Left ventricle myocardium superior (tissue), 1 donor: ENCODE measurements at places on chromosomes 7 and 10.

DNA sequence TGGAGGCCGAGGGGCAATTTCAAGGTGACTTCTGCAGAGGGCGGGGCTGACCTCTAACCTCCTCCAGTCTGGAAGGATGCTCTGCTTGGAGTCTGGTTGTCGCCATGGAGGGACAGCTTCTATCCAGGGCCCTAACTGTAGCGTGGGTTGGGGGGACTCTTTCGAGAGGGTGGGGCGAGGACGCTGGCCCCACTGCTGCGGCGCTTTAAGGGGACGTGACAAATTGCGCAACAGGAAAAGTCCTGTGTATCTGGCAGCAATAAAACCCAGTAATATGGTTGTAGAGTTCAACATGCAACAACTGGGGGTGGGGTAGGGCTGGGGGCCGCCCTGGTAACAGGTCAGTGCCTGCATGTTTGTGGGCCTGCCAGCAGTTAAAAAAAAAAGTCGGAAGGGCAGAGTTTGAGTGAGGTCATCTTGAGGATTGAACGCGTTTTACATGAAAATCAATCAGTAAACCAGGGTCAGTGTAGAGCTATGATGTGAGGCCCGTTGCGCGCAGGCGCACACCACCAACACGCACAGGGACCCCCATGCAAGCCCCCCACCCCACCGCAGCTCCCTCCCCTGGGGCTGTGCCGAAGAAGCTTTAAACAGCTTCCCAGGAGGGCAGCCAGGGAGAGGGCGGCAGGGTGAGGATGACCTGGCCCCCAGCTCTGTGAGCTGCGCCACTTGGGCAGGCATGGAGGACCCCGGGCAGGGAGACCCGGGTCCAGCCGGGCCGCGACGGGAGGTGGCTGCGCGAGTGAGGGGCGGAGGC lies 4.3 kb downstream of the SHH start:
- no peak for DNase-seq

DNA sequence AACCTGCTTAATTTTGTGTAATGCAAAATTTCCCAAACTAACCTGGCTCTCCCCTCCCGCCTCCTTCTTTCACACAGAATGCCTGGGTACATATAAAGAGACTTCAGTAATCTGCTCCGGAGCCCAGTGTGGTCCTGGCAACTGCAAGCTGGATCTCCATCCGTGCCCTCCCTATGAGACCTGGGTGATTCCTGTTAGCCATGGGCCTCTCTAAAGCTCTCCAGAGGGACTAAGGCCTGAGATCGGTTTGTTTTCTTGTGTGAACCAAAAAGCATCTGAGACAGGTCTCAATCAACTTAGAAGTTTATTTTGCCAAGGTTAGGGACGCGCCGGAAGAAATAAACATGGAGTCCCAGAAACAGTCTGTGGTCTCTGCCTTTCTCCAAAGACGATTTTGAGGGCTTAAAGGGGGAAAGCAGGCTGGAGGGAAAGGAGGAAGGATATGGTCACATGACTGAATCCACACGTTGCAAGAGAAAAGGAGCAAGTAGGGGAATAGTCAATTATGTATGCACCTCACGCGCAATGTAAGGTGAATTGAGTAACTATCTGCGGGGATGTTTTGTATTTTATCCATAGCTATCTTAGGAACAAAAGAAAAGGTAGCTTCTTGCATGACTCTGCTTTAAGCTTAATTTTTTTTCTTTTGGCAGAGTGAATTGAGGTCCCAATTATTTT lies 46.2 kb upstream of the CCDC3 start:
- DNase-seq = no peak

DNA sequence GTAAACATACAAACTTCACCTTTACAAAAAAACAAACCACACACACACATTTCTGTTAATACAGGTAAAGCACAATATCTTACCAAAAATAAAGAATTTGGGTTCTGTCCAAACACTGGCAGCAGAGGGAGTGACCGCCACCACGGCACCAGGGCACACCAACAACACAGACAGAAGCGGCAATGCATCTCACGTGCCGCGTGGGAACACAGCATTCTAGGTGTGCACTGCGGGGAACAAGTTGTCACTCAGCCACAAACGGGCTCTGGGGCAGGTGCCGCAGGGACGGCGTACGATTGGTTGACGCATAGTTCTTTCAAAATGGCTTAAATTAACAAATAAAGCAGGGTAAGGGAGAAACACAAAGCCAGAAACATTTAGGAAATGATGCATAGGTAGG lies 22.3 kb downstream of the PDGFA start:
- DNase-seq = peak; percentile 19

DNA sequence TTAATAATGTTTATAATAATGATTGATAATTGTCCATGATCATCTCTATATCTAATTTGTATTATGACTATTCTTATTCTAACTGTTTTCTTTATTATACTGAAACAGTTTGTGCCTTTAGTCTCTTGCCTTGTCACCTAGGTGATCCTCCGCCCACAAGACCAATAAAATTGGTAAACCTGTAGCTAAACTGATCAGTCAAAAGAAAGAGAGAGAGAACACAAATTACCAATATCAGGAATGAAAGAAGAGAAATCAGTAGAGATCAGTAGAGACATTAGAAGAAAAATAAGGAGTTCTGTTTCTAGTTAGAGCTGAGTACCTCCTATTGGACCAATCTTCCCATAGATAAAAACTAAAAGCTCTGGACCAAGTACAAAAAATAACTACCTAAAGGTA lies 6.1 kb upstream of the COA1 start:
- no peak for DNase-seq

DNA sequence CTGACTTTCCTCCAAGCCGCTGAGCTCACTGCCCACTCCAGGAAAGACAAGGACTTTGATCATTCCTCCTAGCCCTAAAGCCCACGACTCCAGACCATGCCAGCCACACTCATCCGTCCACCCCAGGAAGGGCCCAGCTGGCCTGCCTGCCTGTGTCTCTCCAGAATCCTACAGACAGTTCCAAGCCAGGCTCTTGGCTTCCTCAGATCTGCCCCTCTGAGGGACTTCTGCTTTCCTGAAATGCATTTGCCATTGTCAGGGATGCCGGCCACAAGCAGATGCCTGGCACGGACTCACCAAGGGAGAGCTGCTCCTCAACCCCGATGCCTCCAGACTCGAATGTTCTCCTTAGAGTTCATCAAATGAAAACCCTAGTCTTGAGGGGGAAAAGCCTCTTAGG lies 155.8 kb downstream of the OAT start:
- DNase-seq = no peak
